Ureter (tissue), 1 donor: ENCODE measurements at places on chromosomes 2 and 18.

DNA sequence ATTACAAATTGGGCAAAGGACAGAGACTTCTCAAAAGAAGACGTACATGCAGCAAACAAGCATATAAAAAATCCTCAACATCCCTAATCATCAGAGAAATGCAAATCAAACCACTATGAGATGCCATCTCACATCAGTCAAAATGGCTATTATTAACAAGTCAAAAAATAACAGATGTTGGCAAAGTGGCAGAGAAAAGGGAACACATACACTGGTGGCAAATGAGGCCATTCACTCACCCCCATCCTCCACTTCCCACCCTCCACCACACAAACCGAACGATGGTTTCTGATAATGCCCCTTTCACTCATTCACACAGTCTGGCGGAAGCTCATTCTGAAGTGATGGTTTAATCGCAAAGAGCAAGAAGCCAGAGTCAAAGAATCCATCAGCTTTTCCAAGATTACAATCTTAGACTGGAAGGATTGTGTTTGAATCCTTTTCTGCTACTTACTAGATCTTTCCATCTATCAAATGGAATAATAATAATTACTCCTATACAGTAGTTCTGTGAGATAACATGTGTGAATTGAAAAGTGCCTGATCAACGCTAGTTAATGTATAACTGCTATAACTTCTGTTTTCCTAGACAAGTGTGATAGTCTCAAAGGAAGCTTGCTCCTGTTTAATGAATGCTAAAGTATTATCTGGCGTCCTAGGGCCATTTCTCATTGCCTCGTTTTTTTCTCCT lies 16.9 kb upstream of the CD28 start:
- no peak for DNase-seq

DNA sequence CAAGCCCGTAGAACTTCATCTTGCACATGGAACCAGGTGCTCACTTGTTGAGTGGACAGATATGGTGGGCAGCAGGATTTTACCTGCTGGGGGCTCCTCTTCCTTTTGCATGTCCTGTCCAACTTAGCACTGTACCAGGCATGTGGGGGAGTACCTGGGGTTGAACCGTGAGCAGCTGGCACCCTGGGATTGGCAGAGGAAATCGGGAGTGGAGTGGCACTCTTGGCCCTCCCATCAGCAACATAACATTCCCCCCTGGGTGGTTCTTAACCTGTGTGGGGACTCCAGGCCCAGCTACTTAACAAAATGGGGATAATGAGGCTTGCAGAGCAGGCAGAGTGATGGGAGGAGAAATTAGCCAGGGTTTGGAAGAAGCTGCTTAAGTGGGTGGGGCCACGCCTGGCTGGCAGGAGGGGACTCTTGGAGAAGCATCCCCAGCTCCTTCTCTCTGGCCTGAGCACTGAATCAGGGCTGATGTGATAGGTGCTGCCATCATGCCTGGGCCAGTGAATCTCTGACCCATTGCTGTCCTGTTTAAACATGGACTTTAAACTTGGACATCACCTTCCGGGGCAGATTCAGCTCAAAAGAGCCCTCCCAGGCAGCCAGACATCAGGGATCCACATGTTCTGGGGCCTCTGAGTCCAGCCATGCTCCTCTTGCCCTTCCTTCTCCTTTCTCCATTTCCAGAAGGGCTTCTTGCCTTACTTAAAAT lies 15.5 kb downstream of the FOSL2 start:
- DNase-seq: no peak

DNA sequence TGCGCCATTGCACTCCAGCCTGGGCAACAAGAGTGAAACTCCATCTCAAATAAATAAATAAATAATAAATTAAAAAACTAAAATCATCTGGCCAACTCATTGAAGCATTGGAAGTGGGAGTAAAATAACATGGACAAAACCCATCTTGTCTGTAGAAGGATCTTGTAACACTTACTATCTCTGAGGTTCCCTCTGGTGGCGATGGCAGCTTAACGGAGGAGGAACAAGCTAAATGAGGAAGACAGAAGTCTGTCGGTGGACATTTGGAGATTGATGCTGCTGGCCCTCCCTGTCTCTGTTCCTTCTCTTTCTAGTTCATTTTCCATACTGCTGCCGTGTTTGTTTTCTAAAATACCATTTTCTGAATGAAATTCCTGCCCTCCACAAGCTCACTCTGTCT lies 43.4 kb downstream of the ZCCHC2 start:
- DNase-seq: no peak

GRCh38 chr2:157325786-157326185 lies at the start of gene ERMN:
Gene ERMN (minus strand): TSS chr2:157325824. CDS start chr2:157325642, 182 bp downstream.
- DNase-seq: no peak

DNA sequence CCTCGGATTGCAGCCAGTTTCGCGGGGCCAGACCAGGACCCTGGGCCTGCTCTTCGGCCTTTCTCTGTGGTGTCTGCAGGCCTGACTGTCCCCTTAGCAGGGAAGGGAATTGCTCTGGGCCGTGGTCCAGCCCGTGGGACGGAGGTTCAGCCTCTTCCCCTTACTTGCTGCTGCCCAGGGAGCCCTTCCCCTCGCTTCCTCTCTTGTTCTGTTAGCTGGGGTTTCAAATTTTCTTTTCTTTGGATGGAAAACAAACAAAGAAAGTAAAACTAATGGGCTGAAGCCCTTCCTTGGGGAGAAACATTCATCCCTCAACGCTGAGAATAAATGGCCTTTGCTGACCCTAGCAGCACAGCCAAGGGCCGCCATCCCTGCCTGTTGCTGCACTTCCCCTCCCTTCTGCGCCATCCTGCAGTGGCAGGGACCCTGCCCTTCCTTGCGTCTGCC lies 52.4 kb downstream of the ASAP2 start:
- DNase-seq: peak; percentile 56

DNA sequence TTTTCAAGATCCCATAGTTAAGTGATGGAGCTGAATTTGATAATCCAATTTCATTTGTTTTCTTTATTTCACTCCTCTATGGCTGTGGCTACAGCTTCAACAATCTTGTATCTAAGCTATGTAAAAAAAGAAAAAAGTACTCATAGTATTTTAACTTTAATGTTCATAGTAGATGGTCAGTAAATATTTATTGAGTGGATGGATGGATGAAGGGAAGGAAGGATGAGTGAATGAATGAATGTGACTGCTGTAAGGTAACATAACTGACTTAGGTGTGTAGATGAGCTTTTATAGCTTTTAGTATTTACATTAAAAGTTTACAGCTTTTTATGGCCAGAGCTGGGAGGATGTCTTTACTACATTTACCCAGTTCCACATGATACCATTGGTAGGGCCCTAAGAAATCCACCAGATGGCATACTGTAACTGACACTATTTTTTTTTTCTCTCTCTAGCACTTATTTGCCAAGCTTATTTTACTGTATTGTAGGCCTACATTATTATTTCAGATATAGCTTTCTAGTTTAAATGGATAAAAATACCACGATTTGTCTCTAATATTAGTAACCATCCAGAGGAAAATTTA lies 13.4 kb upstream of the HRH4 start:
- DNase-seq: no peak

GRCh38 chr2:7480431-7480830 lies 563.2 kb downstream of the RNF144A start:
- no peak for DNase-seq
